ENCODE measurements at places on chromosomes 7 and 10. TPM values are rescaled to one million over a fixed set of nuclear protein-coding genes. Genes with fewer than 3 reads are reported as not detected.
A peak's percentile ranks its signal among the peaks of the same experiment; 100 is the strongest.

DNA sequence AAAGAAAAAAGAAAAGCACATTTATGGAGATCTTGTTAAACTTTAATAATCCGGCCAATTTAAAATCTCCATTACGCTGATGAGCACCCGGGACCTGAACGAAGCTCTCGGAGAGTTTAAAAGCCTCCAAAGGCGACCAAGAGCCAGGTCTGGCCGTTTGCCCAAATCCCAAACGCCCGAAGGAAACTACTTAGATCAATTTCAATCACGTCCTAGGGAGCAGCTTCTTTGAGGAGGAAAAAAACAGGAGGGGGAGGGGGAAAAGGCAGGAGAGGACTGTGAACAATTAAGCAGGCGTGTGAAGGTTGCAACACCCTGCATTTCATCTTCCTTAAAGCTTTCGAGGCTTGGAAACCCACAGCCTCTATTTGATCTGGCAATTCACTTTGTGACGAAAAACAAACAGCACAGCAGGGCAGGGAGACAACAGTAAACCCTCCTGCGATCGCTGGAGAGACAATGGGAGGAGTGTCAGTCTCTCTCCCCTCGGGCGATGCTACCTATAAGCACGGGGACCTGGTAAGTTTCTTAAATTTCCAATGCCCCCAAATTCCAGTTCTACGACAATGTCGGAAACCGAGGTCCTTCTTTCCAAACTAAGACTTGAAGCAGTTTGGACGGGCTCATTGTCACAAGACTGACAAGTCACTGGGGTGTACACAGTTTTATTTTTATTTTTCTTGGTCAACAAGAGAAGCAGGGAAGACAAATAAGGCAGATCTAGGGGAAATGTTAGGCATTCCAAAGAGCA, 1.2 kb downstream of the KLF6 start:
- H3K27ac ChIP-seq = peak overlapping the region; percentile 99
- no peaks in the 10 kb centered on the region for H3K27me3 ChIP-seq
- peak overlapping the region; percentile 93 for H3K4me3 ChIP-seq
- H3K36me3 ChIP-seq = peaks cover 57% of the 10 kb centered on the region
- peak; percentile 31 for DNase-seq

GRCh38 chr10:71995887-71996575, 31.8 kb downstream of the CHST3 start:
- H3K27me3 ChIP-seq = no peaks in the 10 kb centered on the region
- H3K4me1 ChIP-seq = no peaks in the 10 kb centered on the region
- no peak for DNase-seq
- H3K27ac ChIP-seq = no peak overlapping the region
- no peaks in the 10 kb centered on the region for H3K36me3 ChIP-seq

DNA sequence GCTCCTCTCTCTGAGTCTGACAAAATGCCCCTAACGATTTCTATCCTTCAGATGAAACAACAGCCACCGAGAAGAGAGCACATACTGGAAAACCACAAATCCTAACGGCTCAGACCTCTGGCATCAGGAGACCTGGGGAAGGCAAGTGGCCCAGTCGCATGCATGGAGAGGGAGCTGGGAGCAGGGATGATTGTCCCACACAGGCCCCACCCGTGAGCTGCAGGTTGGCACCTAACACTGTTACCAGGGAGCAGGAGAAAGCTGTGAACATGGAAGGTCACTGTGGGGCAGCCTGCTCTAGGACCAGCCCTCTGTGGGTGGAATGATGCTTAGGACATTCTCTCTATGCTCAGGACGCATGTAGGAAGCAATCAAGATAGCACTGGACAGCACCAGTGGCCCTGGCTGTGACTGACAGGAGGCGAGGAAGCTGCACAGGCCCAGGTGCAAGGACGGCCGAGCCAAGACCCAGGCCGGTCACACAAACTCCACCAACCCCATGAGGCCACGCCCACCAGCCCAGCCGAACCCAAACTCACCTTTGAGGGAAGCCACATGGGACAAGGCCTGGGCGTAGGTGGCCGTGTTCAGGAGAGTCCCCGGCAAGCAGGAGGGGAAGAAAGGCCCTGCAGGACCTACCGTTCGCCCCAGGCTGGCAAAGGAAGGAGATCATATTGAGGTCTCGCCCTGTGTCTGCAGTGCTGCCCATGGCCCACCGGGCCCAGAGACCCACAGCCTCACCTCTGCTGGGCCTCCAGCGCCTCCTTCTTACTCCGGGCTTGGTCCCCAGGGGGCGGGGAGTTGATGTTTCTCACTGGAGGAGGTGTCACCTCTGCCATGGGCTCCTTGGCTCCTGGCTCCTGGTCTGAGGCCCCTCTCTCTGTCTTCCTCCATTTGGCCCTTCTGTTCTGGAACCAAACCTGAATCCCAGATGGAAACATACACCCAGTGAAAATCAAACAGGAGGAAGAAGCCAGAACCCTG, 9.7 kb downstream of the DRGX start:
- peaks cover 13% of the 10 kb centered on the region for H3K27me3 ChIP-seq
- no peak overlapping the region for H3K27ac ChIP-seq
- no peak overlapping the region for H3K4me3 ChIP-seq
- H3K36me3 ChIP-seq = no peaks in the 10 kb centered on the region
- no peak for DNase-seq

- DNase-seq = peak; percentile 30
- H3K36me3 ChIP-seq = peaks cover 32% of the 10 kb centered on the region
- H3K27me3 ChIP-seq = no peaks in the 10 kb centered on the region
- H3K4me3 ChIP-seq = no peak overlapping the region
- peaks cover 34% of the 10 kb centered on the region for H3K4me1 ChIP-seq
These were observed 3.0 kb downstream of the NUP42 start for GRCh38 chr7:23184709-23185359.

- H3K4me3 ChIP-seq = no peak overlapping the region
- H3K27ac ChIP-seq = no peak overlapping the region
- peaks cover 38% of the 10 kb centered on the region for H3K36me3 ChIP-seq
These were observed 75.0 kb upstream of the AFAP1L2 start for GRCh38 chr10:114479307-114479706.

DNA sequence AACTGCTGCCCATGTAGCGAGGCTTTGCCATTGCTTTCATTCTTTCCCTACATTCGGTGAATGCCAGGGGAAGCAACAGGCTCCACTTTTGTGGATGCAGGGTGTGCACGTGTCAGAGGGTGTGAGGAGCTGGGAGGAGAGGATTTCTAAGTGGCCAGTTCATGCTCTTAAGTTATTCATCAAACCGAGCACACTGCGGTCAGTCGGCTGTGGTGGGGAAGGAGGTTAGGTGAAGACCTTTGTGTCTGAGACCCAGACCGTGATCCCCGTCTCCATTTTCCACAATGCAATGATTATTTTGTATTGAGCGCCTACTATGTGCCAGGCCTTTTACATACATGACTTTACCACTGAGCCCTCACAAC, 438.6 kb upstream of the GALNT17 start:
- H3K36me3 ChIP-seq = no peaks in the 10 kb centered on the region
- peaks cover 39% of the 10 kb centered on the region for H3K27me3 ChIP-seq
- peak overlapping the region; percentile 30 for H3K27ac ChIP-seq

- no peaks in the 10 kb centered on the region for H3K27me3 ChIP-seq
- no peaks in the 10 kb centered on the region for H3K4me1 ChIP-seq
- DNase-seq = no peak
These were observed 777.5 kb upstream of the POM121L12 start for GRCh38 chr7:52257890-52258289.

Gene LRRC61
- total RNA-seq = 21.8 TPM

DNA sequence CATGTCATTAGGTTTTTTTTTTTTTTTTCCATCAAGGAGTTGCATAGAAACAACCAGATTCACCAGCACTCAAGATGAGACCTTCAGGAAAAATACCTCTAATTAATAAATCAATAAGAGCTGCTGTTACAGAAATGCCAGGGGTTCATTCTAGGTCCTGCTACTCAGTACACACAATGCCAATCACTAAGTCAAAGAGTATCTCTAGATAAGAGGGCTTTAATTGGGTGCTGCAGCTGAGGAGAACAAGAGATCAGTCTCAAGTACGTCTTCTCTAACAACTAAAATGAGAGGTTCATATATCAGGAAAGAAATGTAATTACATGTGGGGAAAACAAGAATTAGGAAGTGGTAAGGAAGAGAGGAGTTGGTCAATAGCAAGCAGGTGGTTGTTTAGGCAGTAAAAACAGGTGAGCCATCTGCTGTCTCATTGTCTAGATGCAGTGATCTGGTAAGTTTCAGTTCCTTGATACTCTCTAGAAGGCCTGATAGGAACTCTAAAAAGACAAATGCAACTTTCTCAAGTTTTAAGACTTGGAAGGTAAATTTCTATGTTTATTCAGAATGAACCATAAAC, 272.9 kb upstream of the ZWINT start:
- H3K4me3 ChIP-seq = no peak overlapping the region
- no peak overlapping the region for H3K27ac ChIP-seq
- DNase-seq = no peak
- H3K27me3 ChIP-seq = no peaks in the 10 kb centered on the region
- H3K36me3 ChIP-seq = no peaks in the 10 kb centered on the region
